ENCODE measurements at places on chromosomes 6 and 20.

DNA sequence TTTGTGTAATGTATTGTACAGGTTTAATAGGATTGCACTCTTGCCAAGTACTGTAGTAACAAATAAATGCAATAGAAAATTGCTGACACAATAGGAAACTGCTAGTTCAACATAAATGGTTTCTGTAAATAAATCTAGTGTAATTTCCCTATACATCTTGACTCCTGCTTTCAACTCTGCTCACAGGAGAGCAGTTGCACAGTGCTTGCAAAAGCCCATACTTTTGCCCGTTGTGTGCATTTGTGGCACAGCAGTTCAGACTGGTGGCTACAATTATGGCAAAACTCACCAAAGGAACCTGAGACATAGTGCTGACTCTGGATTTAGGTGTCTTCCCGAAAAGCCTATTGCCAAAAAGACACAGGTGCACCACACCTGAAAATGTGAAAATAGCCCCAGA is 953.3 kb upstream of the SLC35B3 start:
- no peak overlapping the region for H3K4me3 ChIP-seq
- DNase-seq = no peak
- peaks cover 7% of the 10 kb centered on the region for H3K27me3 ChIP-seq
- no peaks in the 10 kb centered on the region for H3K36me3 ChIP-seq
- no peaks in the 10 kb centered on the region for H3K4me1 ChIP-seq

- no peaks in the 10 kb centered on the region for H3K27me3 ChIP-seq
- H3K27ac ChIP-seq = no peak overlapping the region
- DNase-seq = no peak
- H3K4me1 ChIP-seq = no peaks in the 10 kb centered on the region
- H3K4me3 ChIP-seq = no peak overlapping the region
These were observed 71.8 kb upstream of the TIAM2 start for GRCh38 chr6:154923199-154923869.

DNA sequence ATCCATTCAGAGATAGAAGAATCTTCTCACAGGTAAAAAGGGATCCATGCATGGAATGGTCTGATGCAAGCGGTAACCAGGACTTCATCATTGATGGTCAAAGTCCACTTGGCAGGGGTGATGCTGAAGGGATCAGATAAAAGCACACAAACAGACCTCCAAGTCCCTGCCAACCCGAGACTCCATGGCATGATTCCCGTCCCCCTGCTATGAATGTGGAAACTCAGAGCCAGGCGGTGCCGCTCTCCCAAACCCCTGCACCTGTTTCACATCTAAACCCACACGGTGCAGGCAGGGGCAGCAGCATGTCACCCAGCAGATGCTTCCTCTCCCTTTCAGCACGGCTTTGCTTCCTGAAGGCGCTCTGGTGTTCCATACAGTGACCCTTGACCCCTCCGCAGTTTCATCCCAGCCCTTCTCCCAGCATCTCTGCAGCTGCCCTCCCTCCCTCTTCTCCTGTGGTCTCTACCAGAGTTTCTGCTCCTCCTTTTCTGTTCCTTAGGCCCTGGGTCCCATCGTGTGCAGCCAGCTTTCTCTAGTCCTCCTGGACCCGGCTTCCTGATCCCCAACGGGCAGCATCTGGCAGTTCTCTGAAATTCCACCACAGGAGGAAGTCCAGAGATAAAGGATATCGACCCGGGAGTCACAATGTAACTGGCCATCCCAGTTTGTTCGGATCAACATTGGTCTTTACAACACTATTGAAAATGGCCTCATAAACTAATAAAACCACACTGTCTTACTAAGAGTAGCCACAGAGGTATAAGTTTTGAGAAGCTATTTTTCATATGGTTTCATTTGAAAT is 235.0 kb downstream of the TTLL2 start:
- no peaks in the 10 kb centered on the region for H3K4me1 ChIP-seq
- no peaks in the 10 kb centered on the region for H3K27me3 ChIP-seq
- H3K36me3 ChIP-seq = no peaks in the 10 kb centered on the region
- H3K4me3 ChIP-seq = no peak overlapping the region

- H3K4me3 ChIP-seq = no peak overlapping the region
- H3K4me1 ChIP-seq = no peaks in the 10 kb centered on the region
- H3K36me3 ChIP-seq = no peaks in the 10 kb centered on the region
- no peaks in the 10 kb centered on the region for H3K27me3 ChIP-seq
- no peak for DNase-seq
These were observed 75.9 kb downstream of the ERMARD start for GRCh38 chr6:169827290-169827717.

DNA sequence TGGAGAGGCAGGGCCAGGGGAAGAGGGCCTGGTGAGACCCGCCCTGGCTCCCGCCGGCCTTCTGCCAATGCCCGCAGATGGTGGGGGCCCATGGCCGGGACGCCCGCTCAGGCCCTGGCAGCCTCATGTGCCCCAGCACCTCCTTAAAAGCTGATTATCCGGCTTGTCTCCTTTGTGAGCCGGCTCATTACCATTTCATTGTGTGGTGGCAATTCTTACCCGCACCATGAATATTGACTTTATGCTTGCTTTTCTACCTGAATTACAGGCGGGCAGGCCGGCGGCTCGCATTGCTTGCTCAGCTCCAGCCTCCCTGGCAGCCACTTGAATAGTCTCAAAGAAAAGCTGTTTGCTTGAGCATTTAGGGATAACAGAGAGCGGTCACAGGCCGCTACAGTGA is 120.0 kb upstream of the JAG1 start:
- H3K27ac ChIP-seq = no peak overlapping the region
- H3K27me3 ChIP-seq = no peaks in the 10 kb centered on the region
- DNase-seq = no peak

GRCh38 chr20:47139934-47140535 is 216.5 kb downstream of the ZMYND8 start:
- no peak for DNase-seq
- no peak overlapping the region for H3K4me3 ChIP-seq
- no peak overlapping the region for H3K27ac ChIP-seq
- 0 out of 2 replicates have a peak, but pooled peaks cover 8% of the 10 kb centered on the region for H3K4me1 ChIP-seq
- H3K36me3 ChIP-seq = no peaks in the 10 kb centered on the region
- H3K27me3 ChIP-seq = no peaks in the 10 kb centered on the region

- peaks cover 72% of the 10 kb centered on the region for H3K4me1 ChIP-seq
- DNase-seq = no peak
- peak overlapping the region; percentile 2 for H3K27ac ChIP-seq
- H3K4me3 ChIP-seq = no peak overlapping the region
- H3K36me3 ChIP-seq = no peaks in the 10 kb centered on the region
These were observed 11.2 kb downstream of the CCDC167 start for GRCh38 chr6:37488476-37488875.

- no peaks in the 10 kb centered on the region for H3K27me3 ChIP-seq
- H3K36me3 ChIP-seq = no peaks in the 10 kb centered on the region
- no peaks in the 10 kb centered on the region for H3K4me1 ChIP-seq
- DNase-seq = no peak
- no peak overlapping the region for H3K4me3 ChIP-seq
These were observed 47.0 kb downstream of the PLAGL1 start for GRCh38 chr6:143961066-143961465.

GRCh38 chr20:10781526-10781925 is 107.7 kb upstream of the JAG1 start:
- no peak overlapping the region for H3K4me3 ChIP-seq
- H3K27me3 ChIP-seq = no peaks in the 10 kb centered on the region
- DNase-seq = no peak
- no peaks in the 10 kb centered on the region for H3K4me1 ChIP-seq

GRCh38 chr6:11992086-11992485 is 20.0 kb upstream of the HIVEP1 start:
- H3K36me3 ChIP-seq = no peaks in the 10 kb centered on the region
- no peaks in the 10 kb centered on the region for H3K4me1 ChIP-seq
- H3K4me3 ChIP-seq = no peak overlapping the region
- H3K27me3 ChIP-seq = no peaks in the 10 kb centered on the region
- no peak for DNase-seq

DNA sequence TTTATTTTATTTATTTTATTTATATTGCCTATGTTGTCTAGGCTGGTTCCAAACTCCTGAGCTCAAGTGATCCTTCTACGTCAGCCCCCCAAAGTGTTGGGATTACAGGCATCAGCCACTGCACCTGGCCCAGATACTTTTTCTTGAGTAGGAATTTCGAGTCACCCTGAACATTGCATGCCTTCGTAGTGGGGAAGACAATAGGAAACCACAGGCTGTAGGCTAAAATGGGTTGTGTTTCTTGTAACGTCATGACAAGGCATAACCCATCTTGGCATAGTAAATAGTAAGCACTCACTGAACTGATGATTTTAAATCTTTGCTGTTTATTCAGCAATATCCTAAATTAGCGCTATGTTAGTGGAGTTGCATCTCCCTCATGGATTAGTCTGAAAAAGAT is 34.9 kb downstream of the PTPN1 start:
- H3K4me3 ChIP-seq = no peak overlapping the region
- peaks cover 13% of the 10 kb centered on the region for H3K36me3 ChIP-seq
- H3K27me3 ChIP-seq = no peaks in the 10 kb centered on the region
- no peak overlapping the region for H3K27ac ChIP-seq
- no peak for DNase-seq
- peaks cover 16% of the 10 kb centered on the region for H3K4me1 ChIP-seq

DNA sequence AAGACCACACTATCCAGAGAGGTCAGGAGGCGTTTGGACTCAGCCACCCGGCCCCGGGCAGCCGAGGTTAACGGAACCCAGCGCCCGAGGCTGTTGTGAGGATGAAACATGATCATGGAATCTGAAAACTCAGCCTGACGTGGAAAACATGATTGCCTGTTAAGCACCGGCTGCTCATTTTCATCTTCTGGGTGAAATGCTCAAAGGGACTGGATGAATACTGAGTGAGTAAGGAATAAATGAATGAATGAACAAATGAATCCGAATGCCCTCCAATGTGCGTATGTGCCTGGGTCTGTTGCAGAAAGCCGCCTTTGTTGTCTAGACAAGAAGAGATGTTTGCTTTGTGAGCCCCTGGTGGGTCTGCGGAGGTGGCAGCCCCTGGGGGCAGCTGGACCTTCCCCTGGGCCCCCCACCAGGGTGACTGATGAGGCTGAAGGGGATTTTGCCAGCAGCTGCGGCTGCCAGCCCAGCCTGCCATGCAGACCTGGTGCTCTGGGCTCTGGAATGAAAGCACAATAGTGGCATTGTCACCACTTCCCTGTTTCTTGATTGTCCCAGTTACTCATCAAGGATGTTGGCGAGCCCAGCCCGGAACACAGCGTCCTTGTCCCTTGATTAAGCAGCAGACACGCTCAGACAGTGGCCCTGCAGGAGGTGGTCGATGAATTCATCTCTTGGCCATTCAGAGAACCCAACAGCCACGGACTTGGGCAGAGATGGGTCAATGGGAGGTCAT is 211.1 kb downstream of the ANKRD60 start:
- H3K4me1 ChIP-seq = peaks cover 12% of the 10 kb centered on the region
- H3K4me3 ChIP-seq = no peak overlapping the region
- peak overlapping the region; percentile 83 for H3K27ac ChIP-seq
- no peak for DNase-seq
- H3K27me3 ChIP-seq = no peaks in the 10 kb centered on the region

DNA sequence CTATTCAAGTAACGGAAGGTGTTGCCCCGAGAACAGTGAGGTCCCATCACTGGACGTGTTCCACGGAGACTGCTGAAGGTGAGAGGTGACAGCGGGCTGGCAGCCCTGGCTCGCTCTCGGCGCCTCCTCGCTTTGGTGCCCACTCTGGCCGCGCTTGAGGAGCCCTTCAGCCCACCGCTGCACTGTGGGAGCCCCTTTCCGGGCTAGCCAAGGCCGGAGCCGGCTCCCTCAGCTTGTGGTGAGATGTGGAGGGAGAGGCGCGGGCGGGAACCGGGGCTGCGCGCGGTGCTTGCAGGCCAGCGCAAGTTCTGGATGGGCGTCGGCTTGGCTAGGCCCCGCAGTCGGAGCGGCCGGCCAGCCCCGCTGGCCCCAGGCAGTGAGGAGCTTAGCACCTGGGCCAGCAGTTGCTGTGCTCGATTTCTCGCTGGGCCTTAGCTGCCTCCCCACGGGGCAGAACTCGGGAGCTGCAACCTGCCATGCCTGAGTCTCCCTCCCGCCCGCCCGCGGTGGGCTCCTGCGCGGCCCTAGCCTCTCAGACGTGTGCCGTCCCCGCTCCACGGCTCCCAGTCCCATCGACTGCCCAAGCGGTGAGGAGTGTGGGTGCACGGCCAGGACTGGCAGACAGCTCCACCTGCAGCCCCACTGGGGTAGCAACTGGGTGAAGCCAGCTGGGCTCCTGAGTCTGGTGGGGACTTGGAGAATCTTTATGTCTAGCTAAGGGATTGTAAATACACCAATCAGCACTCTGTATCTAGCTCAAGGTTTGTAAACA is 77.6 kb downstream of the RNF182 start:
- H3K4me1 ChIP-seq = peaks cover 13% of the 10 kb centered on the region
- peak overlapping the region; percentile 56 for H3K4me3 ChIP-seq
- no peaks in the 10 kb centered on the region for H3K27me3 ChIP-seq

GRCh38 chr6:142945446-142946180 is 637 bp upstream of the HIVEP2 start:
- peak overlapping the region; percentile 98 for H3K27ac ChIP-seq
- H3K4me3 ChIP-seq = peak overlapping the region; percentile 81
- no peaks in the 10 kb centered on the region for H3K27me3 ChIP-seq
- peaks cover 9% of the 10 kb centered on the region for H3K4me1 ChIP-seq
- peak; percentile 74 for DNase-seq
- H3K36me3 ChIP-seq = no peaks in the 10 kb centered on the region

- H3K4me3 ChIP-seq = no peak overlapping the region
- no peaks in the 10 kb centered on the region for H3K27me3 ChIP-seq
- no peak for DNase-seq
- H3K4me1 ChIP-seq = no peaks in the 10 kb centered on the region
These were observed 758.7 kb upstream of the MAN1A1 start for GRCh38 chr6:120108061-120108795.

DNA sequence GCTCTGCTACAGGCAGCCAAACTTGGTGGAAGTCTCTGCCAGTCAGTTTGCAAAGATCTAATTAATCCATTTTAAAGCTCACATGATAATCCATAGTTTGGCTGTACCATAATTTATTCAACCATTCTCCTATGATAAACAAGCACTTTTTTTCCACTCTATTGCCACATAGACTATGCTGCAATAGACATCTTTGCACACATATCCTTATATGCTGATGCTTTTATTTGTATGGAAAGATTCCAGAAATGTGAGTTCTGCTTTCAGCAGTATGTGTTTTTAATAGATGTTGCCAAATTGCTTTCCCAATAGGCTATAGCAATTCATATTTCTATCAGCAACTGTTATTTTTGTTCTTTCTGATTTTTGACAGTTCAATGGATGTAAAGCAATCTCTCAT is 628.0 kb downstream of the KIF16B start:
- H3K4me3 ChIP-seq = no peak overlapping the region
- DNase-seq = no peak
- no peaks in the 10 kb centered on the region for H3K36me3 ChIP-seq
- H3K27me3 ChIP-seq = no peaks in the 10 kb centered on the region
- no peaks in the 10 kb centered on the region for H3K4me1 ChIP-seq
- H3K27ac ChIP-seq = no peak overlapping the region

DNA sequence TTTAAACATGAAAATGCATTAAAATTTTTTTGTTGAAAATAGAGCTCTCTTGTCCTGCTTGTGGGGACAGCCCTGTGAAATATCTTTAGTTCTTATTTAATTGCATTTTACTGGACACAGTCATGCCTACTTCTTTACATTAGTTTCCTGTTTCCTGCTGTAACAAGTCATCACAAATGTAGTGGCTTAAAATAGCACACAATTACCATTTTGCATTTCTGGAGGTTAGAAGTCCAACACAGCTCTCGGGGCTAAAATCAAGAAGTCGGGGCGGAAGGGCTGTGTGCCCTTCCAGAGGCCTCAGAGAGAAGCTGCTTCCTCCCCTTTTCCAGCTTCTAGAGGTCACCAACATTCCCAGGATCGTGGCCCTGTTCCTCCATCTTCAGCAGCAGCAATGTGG is 29.4 kb downstream of the PNLDC1 start:
- no peak for DNase-seq
- H3K36me3 ChIP-seq = no peaks in the 10 kb centered on the region
- no peaks in the 10 kb centered on the region for H3K4me1 ChIP-seq
